ENCODE measurements at places on chromosomes 6 and 20. TPM values are rescaled to one million over a fixed set of nuclear protein-coding genes. Genes with fewer than 3 reads are reported as not detected.

The C20orf141 gene
- not detected for total RNA-seq

The ZBP1 gene
- total RNA-seq, result 0.20 TPM

The SIRPB2 gene
- 1.8 TPM for total RNA-seq

The ISM1 gene
- 6.0 TPM for total RNA-seq

The MDFI gene
- 40.6 TPM for total RNA-seq

The BPIFB4 gene
- not detected for total RNA-seq

The DACT2 gene
- 5.7 TPM for total RNA-seq

The RCAN2 gene
- total RNA-seq, result 16.4 TPM

The POM121L2 gene
- not detected for total RNA-seq

The EFHC1 gene
- 76.0 TPM for total RNA-seq

The ETV7 gene
- 0.40 TPM for total RNA-seq

The KIF25 gene
- total RNA-seq, result not detected

Measured in spinal cord (tissue), 10 donors.